Neuronal stem cell (in vitro differentiated cells): ENCODE measurements at places on chromosomes 3 and 15.

GRCh38 chr3:31968927-31969418, 12.1 kb downstream of the OSBPL10 start:
- DNase-seq: peak; percentile 30

- DNase-seq: no peak
These were observed 6.5 kb downstream of the CCDC33 start for GRCh38 chr15:74242441-74243185.

DNA sequence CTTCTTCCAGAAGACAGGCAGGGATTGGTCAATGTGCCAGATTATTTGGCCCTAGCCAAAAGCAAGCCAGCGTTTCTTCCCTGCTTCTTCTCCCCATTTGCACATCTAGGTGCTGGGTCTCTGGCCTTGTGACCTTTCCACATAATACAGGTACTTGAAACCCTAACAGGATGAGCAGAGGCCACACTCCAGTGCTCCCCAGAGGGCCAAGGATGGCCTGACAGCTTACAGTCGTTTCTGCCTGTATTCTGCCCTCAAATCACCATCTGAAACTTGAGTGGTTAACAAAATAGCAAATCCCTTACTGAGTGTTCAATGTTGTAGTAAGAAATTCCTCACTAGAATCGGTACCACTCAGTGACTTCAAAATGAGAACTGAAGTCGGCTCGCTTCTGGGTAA, 29.1 kb downstream of the MKRN2 start:
- DNase-seq: no peak

DNA sequence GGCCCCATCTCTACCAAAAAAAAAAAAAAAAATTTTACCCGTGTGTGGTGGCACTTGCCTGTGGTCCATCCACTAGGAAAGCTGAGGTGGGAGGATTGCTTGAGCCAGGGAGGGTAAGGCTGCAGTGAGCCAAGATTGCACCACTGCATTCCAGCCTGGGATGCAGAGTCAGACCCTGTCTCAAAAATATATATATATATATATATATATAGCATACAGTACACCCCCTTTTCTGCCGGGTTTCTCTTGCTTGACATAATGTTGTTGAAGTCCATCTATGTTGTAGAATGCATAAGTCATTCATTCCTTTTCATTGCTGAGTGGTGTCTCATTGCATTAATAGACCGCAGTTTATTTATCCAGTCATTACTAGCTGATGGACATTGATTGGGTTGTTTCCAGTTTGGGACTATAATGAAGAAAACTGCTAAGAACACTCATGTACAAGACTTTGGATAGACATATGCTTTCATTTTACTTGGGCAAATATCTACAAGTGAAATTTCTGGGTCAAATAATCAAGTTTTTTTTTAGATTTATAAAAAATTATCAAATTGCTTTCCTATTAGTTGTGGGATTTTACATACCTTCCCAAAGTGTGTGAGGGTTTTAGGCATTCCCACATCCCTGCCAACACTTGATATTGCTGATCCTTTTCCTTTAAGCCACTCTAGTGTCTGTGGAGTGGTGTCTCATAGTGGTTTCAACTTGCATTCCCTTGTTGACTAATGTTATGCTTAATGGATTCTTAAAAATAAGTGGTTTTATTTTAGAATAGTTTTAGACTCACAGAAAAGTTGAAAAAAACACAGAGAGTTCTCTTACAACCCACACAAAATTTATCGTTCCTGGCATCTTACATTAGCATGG, 2.1 kb upstream of the PRR20G start:
- no peak for DNase-seq

DNA sequence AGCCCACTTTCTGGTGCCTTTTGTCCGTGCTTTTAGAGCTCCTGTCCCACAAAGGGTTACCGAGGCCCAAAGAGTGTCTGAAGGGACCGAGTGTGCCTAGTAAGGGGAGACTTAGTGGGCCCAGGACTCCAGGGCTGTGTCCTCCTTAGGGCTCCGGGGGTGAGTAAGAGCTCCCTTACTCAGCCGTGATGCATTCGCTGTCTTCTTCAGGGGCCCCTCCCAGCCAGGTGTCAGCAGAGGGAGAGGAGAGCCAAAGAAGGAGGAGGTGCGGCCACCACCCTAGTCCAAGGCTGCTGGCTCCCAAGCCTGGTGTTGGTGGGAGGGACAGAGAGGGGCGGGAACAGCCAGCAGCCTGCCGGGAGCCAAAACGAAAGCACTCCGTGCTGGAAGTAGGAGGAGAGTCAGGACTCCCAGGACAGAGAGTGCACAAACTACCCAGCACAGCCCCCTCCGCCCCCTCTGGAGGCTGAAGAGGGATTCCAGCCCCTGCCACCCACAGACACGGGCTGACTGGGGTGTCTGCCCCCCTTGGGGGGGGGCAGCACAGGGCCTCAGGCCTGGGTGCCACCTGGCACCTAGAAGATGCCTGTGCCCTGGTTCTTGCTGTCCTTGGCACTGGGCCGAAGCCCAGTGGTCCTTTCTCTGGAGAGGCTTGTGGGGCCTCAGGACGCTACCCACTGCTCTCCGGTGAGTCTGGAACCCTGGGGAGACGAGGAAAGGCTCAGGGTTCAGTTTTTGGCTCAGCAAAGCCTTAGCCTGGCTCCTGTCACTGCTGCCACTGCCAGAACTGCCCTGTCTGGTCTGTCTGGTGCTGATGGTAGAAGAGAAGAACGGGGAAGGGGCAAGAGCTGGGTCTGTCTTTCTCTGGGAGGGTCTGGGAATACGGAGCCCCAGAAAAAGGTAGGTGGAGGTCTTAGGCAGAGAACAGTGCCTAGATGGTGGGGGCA, at the start of gene IL17RC:
Gene IL17RC (plus strand): TSS at position 365 of the 947 bp plus-strand sequence. CDS start 218 bp downstream, at position 583.
- no peak for DNase-seq

GRCh38 chr3:69406163-69406562, 20.3 kb upstream of the FRMD4B start:
- no peak for DNase-seq

GRCh38 chr3:144272680-144273079, 301.1 kb downstream of the DIPK2A start:
- DNase-seq: no peak

DNA sequence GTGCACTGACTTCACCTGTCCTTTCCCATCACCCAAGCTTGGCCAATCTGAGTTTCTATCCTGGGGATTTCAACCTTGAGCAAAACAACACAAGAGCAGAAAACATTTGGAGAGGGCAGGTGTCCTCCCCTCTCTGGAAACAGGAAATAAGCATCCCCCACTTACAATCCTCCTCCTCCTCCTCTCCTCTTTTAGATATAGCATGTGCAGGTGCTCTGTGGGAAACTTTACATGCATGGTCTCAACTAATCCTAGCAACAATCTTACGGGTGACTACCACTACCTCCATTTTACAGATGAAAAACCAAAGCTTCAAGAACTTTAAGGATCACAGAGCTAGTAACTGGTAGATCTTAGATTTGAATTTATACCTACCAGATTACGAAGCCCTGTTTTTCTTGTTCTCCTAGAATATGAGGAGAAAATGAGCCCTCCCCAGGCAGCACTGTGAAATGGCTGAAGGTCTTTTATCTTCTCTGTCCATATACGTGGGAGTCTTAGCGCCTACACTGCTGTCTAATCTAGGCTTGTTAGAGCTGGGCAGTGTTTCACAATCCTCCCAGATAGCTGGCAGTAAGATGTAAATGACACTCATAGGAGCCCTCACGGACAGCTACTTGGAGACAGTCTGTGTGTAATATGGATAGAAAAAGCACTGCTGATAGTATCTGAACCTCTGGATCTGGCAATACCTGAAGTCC, 301.2 kb upstream of the PROK2 start:
- DNase-seq: no peak
